ENCODE measurements at places on chromosomes 3 and 15.

GRCh38 chr3:123728014-123728413, 143.2 kb upstream of the HACD2 start:
- no peak for DNase-seq

- no peak for DNase-seq
These were observed 5.0 kb upstream of the SGO1 start for GRCh38 chr3:20190991-20191390.

DNA sequence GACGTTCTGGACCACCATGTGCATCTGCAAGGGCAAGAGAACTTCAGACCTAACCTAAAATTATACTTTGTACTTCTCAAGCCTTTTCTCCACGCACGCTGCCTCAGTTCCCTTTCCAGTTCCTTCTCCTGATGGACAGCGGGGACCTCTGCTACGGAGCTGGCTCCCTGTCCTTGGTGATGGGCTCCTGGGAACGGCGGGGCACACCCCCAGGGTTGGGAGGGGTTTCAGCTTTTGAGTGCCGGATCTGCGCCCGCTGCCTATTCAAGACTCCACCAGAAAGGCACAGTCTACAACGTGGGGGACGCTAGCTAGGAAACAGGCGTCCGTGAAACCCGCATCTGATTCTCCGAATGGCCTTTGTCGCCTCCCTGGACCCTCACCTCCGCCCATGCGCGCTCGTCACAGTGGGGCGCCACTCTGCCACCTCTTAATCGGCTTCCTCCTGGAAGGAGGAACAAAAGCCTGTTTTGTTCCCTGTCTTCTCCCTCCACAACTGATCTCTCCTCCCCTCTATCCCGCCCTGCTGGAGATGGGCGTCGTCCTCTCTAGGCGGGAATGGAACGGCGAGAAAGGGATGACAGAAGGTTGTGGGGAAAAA, 2.2 kb downstream of the GPR149 start:
- DNase-seq = no peak

DNA sequence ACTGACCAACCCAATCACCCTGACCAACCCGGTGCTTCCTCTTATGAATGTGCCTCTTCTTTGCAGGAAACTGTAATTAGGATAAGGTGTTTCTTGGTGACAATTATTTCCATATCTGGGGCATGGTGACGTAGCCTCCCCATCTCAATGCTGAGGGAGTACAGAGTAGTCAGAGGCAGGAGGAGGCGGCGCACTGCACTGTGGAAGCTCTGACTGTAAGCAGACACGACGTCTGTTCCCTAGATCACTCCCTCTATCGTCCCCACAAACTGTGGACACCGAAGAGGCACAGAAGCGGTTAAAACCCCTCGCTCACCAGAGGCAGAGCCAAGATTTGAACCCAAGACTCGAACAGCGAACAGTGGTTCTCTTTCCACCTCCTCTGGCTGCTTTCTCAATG, 231.0 kb upstream of the IGF1R start:
- no peak for DNase-seq

GRCh38 chr3:50246517-50246954, 10.5 kb downstream of the GNAI2 start:
- peak; percentile 99 for DNase-seq

All from T1000 (cell line).